ENCODE measurements at places on chromosomes 12 and 14.

DNA sequence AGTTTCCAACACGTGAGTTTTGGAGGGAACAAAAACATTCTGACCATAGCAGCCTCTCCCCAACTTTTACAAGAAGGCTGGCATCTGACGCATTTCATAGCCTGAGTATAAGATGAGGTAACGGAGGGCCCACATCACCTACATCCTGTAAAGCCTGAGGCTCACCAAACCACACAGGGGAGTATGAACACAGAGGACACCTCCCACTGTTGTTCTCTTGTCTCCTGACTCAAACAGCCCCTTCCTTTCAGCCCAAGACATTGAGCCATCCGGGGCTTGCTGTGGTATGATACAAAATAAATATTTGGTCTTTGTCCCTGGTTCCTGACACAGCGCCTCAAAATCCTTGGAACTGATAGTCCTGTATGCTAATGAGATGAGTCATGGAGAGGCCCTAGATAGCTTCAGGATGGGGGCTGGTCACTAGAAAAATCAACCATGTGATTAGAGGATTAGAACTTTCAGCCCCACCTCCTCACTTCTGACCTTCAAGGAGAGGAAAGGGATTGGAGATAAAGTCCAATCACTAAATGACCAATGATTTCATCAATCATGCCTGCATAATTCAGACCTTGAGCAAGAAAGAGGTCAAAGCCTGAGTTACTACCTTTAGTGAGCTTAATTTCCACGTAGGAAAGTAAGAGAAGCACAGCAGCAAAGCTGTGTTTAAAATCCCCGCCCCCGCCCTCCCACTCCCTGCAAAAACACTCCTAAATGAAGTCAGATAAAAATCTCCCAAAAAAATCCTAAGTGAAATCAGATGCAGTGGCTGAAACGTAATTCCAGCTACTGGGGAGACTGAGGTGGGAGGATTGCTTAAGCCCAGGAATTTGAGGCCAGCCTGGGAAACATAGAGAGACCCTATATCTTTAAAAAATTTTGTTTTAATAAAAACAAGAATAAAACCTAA is 236.4 kb downstream of the PCNX1 start:
- DNase-seq: no peak

DNA sequence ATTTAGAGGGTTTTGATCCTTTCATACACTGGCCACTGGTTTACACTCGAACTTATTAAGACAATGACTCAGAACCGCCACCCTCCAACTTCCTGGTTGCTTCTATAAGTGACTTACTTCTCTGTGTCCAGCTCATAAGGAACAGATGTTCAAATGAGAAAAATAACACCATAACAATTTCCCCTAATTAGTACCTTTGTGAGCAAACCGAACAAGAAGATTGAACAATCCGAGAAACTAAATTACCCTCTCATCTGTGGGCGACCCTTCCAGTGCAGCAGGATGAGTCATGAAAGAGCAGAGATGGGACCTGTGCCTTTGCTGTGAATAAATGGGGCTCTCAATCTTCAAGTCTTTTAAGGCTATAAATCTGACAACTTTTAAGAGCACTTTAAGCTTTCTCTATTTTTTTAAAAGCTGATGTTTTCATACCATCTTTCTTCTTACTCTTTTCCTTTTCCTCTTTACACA is 146.8 kb upstream of the RASSF8 start:
- DNase-seq: no peak

DNA sequence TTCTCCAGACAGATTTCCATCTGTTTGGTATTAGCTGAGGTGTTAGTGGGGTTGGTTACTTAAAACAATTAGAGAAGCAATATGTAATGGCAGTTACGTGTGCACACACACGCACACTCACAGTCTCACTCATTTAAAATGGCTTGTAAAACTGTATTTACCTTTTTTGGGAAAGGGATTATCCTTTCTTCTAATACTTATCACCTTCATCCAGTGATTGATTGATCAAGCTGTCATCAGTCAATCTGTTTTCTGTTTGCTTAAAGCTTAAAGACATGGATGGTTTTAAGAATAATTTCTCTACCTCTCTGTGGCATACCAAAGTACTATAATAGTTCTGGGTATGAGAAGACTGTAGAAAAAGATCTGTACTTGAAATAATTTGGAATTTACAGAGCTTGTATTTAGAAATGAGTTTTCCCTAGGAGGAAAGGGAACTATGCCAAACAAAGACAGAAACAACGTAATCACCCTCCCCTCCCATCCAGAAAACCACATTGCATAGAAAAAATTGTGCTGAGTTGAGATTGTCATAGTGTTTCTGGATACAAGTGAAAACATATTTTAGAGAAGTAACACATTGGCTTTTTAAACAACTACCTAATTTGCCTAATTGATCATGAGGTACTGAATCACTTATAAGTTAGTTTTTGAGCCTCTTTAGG is 455.8 kb downstream of the PCNX1 start:
- no peak for DNase-seq

GRCh38 chr14:50387548-50387947 is 9.1 kb downstream of the CDKL1 start:
- no peak for DNase-seq

DNA sequence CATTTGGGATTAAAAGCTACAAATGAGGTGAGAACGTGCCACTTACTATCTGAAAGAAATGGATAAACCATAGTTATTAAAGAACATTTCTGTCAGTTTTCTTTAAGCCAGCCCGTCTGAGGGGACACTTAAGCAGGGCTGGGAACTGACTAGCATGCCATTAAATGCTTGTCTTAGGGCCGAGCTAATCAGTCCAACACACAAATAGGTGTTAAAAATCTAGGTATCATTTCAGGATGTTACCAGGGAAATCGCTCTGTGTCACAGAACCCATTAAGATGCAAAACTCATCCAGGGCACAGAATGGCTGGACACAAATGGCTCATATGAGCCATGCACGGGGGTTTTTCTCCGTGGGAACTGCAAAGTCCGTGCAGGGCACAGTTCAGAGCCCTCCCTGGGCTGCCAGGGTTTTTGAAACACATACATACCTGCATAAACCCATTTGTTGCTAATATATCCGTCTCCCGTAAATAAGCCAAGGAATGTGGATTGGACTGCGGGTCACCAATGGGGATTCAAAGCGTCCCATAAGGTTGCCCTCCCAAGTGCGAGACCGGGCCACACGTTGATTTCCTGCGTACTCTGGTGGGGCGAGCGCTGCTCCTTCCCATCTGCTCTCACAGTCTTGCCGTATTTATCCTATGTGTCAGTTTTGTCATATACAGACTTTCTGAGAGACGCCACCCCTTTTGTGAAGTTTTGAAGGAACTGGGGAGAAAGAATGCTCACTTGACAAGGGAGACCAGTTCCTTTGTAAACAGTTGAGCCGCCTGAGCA is 5.4 kb upstream of the GSC start:
- no peak for DNase-seq
